Effector CD4-positive, alpha-beta T cell (primary cell): ENCODE measurements at places on chromosomes 4 and X.
A peak's percentile ranks its signal among the peaks of the same experiment; 100 is the strongest.

GRCh38 chr4:18113710-18114331 is 92.3 kb upstream of the LCORL start:
- DNase-seq = no peak

DNA sequence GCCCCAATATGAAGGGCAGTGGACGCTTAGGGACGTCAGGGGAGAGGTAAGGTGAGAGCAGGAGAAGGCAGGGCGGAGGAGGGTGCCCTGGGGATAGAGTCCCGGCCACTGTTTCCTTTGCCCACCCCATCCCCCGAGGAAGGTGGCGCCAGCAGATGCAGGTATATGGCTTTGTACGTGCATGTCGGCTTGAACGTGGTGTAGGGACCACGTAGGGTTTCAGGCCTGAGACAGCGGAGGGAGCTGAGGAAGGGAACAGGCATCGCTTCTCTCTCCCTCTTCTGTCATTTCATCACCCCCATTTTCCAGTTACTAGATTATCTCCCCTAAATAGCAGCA is 97.9 kb downstream of the PHKA2 start:
- DNase-seq = no peak

- DNase-seq = no peak
Observed at GRCh38 chrX:118976599-118977340, 2.4 kb downstream of the LONRF3 start.

DNA sequence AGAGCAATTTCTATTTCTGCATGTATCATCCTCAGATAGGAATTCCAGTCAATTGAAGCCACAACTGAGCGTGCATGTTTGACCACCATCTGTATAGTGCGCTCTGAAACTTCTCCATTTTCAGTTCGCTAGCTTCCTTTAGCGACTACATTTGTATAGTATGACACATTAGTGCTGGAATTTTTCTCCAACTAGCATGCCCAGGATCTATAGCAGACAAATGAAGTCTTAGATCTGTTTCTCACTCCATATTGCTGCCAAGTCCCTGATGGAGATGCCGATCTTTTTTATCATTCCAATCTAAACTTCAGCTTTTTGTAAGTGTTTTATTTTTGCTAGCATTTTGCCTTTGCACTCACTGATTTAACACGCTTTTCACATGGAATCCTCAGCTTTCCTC is 774.8 kb upstream of the TENM3 start:
- no peak for DNase-seq

DNA sequence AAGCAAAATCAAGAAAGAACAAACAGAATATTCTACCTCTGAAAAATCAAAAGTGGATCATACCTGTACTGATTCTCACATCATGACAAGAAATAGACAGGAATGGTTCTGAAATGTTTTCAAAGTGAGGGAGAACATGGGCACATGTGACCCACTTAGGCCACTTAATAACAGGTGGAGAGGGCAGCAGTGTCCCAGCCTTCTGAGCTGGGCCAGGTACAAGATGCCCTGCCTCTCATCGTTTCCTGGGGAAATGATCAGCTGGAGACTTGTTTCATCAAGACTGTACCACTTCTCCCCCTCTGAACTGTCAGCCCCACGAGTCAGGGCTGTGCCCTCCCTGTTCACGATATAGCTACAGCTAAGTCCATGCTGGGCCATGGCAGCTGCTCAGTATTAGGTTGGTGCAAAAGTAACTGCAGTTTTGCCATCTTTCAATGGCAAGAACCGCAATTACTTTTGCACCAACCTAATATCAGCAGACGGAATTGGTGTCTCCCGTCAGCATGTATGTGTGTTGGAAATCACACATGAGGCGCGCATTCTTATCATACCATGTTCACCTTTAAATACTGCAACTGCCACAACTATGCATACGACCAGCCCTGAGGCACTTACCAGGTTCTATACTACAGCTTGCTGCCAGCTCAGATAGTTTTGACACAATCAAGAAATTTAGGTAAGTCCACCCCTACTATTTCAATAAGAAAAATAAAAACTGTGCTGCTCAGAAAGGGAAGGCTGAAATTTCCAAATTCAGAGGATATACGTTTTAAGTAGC is 71.4 kb downstream of the GATB start:
- DNase-seq = no peak

DNA sequence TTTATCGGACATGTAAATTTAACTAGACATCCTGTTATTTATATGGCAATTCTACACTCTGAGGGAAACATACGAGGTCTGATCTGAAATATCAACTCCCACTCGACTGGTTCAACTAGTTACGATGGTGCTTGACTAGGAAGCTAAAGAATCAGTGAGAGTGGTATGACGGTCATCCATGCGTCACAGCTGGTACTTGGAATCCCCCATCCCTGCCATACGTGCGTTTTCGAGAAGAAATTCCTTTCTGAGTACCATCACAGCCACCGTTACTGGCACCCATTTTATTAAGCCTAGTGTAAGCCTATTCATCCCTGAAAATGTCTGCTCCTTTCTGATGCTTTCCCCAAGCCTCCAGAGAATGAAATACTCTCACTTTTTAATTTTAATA is 695 bp upstream of the PIGA start:
- peak; percentile 51 for DNase-seq

DNA sequence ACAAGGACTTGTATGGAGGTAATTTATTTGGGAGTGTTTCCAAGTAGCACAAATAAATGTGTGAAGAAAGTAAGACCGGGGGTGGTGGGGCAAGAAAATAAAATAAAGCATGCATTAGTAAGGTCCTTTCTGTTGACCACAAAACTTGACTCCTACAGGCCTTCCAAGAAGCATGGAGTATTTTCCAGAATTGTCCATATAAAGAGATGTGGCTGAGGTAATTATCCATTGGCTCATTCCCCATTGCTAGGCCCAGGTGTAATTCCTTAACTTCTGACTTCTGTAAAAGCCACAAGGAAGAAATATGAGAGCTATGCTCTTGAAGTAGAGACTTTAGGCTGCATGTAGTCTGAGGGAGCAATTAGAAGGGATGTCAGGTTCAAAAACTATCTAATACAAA is 430.5 kb upstream of the PABPC4L start:
- DNase-seq = no peak

DNA sequence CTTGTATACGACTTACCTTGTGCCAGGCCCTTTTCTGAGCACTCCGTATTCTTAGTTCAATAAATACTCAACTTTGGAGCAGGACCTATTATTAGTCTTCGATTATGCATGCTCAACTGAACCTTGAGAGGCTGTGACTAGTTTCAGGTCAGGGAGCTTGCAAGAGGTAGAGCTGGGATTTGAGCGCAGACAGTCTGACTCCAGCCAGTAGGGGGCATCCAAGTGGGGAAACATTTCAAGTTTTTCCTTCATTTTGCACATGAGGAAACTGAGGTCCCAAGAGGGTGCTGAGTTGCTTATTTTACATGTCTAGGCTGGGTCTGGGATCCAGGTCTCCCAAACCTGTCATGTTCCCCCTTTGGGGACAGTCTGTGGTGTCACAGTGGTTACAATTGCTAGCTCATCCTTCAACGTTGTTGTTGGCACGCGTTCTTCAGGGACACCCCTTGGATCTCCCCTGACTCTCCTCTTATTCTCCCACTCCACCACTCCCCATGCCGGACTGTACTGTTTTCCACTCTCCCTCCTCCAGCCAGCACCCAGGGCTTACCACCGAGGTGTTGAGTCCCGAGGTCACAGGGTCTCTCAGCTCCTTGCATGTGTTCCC is 6.7 kb upstream of the PRICKLE3 start:
- no peak for DNase-seq

- DNase-seq = no peak
Observed at GRCh38 chr4:11367371-11367770, 61.3 kb downstream of the HS3ST1 start.

DNA sequence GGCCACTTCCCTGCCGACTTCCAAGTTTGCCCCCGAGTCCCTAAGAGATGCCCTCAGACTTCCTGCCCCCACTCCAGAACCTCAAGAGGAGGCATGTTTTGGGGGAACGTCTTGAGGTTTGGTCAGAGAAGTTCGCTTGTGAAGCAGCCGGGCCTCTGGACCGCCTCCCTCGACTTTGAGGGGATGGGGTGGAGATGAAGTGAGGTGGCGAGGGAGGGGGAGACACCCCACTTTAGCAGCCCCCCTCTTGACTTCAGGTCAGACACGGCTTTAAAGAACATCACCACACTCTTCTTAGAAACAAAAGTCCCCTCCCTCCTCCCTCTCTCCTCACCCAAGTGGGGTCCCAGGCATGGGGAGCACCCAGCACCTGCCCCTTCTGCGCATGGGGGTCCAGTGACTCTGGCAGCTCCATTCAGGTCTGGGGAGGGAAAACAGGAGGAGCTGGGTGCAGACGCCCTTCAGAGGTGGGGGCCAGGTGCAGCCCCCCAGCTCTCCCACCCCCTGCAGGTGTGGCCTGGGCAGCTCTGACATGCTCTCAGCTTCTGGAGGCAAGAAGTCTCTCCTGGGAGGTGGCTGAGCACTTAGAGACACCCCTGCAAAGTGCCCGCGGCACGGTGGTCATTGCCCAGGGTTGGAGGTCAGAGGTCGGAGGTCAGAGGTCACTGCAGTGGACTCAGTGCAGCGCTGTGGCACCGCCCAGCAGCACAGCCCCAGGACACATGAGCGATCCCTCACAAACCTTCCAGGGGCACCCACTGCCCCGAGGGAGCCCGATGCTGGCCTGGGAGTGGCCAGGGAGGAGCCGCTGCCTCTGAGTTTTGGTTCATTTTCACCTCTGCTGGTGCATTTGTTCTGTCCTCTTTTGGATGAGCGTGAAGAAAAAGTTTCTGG is 108.8 kb downstream of the CPZ start:
- DNase-seq = no peak

GRCh38 chr4:169110633-169111032 is 100.6 kb upstream of the CBR4 start:
- DNase-seq = no peak

DNA sequence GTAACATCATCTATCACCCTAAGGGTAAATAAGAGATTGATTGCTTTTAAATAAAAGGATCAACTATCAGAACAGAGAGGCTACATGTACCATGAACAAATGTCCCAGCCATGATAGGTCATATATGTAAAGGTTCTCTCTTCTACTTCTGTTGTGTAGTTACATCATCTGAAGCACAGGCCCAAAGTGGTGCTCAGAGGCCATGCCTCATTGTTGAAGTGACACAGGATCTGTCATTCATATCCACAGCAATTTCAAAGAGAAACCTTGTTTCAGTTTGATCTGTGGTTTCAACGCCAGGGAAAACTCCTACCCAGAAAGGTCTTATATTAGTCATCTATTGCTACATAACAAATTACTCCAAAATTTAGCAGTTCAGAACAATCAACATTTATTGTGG is 269.2 kb upstream of the MAOA start:
- no peak for DNase-seq

- no peak for DNase-seq
Observed at GRCh38 chrX:139832718-139833309, 100.0 kb downstream of the ATP11C start.

DNA sequence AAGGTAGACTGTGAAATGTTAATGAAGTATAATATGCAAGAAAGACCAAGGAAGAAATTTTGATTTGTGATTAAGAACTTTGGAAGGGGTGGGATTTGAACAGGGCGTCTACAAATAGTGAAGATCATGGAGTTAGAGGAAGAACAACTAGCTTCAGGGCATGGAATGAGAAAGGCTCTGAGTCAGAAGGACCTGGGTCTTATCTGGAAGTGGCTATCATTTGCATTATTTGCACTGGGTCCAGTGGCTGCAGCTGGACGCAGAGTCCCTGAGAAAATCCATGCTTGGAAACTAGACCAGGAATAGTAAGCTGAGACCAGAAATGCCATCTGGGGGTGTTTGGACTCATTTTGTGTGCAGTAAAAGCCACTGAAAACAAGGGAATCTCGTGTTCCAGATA is 4.3 kb upstream of the LIMCH1 start:
- no peak for DNase-seq
